ENCODE measurements at places on chromosomes 4 and X.

DNA sequence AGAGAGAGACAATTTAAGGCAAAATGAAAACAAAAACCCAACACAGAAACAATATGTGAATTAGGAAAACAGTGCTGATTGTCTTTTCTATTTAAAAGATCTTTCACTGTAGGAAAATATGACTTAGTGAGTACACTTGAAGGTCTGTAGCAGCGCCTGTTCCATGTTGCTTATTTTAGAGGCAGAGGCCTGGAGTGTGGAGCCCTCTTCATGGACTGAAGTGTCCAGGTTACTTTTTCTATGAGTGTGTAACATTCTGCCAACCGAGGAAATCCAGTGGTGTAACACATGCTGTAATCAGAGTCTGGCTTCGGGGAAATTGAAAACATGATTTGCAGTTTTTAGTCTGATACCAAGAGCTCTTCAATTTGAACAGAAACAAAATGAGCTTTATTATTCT lies 64.0 kb upstream of the GPRIN3 start:
- DNase-seq: no peak

- DNase-seq: peak; percentile 22
These were observed 28.1 kb downstream of the MCUB start for GRCh38 chr4:109588176-109588575.

DNA sequence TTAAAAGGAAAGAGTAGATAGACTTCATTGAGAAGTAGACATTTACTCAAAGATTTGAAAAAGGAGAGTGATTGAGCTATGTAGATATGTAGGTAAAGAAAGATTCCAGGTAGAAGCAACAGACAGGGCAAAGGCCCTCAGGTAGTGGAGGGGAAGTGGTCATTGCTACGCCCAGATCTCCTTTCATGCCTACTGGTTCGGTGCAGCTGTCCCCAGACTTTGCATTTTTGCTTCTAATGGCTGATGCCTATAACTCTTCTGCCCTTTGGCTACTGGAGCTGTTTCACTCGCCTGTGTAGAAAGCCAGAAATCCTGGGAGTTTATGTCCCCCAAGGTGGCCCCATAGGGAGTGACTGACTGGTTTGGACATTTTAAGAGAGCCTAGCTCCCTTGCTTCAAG lies 16.9 kb upstream of the ARMCX2 start:
- DNase-seq: no peak

DNA sequence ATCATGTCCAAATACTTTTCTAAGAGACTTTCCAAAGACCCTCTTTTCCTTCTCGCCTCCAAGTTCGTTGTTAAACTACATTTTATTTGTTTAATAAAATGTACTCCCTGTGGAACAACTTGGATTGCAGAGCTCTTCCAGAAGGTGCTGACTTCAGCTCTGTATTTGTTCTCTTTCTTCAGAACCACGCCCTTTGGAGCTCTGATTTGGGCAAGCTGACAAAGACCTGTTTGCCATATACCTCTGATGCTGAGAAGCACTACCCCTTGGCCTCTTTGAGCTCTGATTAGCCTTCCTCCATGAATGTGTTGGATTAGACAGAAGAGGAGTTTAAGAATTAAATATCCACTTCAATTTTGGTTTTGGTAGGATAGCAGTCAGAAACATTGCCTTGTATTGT lies 815.1 kb upstream of the POU3F4 start:
- DNase-seq: no peak

DNA sequence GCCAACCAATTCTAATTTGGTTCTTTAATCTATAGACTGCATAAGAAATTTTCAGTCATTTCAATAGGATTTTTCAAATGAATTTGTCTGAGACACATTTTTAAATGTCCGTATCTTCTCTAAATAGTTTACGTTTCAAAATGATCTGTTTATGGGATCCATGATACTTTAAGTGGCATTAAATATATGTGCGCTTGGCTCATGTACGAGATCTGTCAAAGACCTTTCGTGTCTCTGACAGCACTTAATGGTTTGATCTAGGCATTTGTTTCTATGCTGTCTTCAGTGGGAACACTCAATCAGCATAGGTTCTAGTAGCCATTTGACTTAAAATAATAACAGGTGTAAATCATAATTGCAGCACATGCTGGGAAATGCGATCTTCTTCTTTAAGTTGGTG lies 731.0 kb downstream of the CENPC start:
- DNase-seq: no peak

DNA sequence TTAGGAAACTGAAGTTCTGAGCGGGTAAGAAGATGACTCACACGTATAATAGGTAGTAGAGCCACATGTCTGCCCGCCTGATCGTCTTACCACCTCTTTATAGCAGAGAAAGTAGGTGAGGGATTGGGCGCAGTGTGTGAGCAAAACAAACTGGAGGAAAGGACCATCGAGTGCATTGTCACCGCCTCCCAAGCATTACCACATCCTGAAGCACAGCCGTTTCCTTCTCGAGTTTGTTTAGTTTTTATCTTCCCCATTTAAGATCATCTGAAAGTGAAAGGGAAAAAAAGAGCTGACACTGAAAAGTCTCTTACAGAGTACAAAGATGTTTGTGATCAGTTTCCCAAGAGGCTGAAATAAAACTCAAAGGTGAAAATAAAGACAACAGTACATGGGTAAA lies 14.8 kb downstream of the PDK3 start:
- peak; percentile 61 for DNase-seq

GRCh38 chrX:83077606-83078005 lies 430.5 kb upstream of the POU3F4 start:
- DNase-seq: no peak

DNA sequence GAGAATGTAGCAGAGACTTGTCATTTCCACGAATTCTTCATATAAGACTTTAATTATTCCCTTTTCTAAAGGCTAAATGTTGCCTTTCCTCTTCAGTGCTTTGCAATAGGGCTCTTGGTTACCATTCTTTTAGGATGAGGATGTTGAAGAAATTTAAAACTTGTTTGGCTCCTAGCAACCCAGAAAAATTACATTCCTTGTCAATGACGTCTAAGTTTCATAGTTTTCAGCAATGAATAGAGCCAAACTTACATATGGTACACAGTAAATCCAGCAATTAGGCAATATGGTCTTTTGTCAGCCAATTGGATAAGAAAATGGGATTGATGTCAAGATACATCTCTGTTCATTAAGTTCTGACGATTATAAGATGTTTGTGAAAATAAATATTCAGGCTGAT lies 1639.6 kb upstream of the PCDH10 start:
- DNase-seq: no peak

GRCh38 chr4:127870688-127871087 lies 10.0 kb upstream of the PLK4 start:
- no peak for DNase-seq

DNA sequence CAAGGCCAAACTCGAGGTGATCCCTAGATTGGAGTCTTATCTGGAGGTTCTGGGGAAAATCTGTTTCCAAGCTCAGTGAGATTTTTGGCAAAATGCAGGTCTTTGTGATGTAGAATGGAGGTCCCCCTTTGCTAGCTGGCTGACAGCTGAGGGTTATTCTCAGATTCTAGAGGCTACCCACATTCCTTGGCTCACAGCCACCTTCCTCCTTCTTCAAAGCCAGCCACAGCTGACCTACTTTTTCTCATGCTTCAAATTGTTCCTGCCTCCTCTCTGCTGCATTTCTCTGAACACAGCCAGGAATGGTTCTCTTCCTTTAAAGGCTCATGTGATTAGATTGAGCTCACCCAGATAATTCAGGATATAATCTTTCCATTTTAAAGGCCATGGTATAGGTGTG lies 86.9 kb downstream of the VCX3A start:
- DNase-seq: no peak

- peak; percentile 12 for DNase-seq
These were observed 712 bp downstream of the STX18 start for GRCh38 chr4:4541040-4541631.

GRCh38 chr4:149716728-149717127 lies 98.9 kb downstream of the IQCM start:
- DNase-seq: no peak

GRCh38 chr4:19806865-19807264 lies 444.8 kb upstream of the SLIT2 start:
- no peak for DNase-seq

- DNase-seq: no peak
These were observed 14.5 kb upstream of the SLC7A11 start for GRCh38 chr4:138256608-138257007.

DNA sequence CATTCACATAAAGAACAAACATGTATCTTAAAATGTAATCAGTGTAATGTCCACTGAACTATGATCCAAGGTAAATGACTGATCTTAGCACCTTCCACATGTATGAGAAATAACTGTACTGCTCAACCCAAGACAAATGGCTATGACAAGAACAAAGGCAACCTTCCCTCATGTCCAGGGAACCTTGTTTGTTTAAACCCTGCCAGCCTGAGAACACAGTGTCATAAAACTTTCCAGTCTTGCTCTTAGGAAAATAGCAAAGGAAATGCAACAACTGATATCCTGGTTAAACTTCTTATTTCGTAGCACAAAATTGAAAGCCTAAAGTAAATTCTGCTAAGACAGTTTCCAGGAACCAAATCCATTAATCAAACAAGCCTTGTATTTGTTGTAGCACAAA lies 494.3 kb downstream of the IL15 start:
- no peak for DNase-seq

- DNase-seq: no peak
These were observed 16.2 kb downstream of the ZFYVE28 start for GRCh38 chr4:2402048-2402842.

- DNase-seq: no peak
These were observed 33.3 kb upstream of the PRDX4 start for GRCh38 chrX:23633834-23634580.
